Stimulated activated CD4-positive, alpha-beta T cell treated with anti-CD3 and anti-CD28 coated beads, Interleukin-1b, Interleukin-23, amount 100 ng/mL, for 1 hour (primary cell): ENCODE measurements at places on chromosomes 6 and 20.

DNA sequence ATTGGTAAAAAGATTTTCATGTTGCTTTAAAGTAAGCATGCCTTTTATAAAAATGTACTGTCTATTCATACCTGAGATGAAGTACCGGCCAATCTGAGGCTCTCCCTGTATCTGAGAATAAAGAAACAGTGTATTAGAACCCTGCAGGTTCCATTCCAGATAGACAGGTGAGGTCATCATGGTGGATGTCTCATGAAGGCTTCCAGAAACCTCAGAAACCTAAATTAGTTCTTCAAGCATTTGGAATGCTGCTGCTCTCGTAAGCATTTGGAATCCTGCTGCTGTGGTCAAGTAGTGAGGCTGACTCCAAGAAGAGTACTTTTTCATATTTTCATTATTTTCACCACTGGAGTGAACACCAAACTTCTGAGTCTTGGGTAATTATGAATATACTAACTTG is 642.3 kb downstream of the MAFB start:
- DNase-seq = no peak

GRCh38 chr6:42159431-42160024 is 13.6 kb upstream of the GUCA1A start:
- DNase-seq = no peak

DNA sequence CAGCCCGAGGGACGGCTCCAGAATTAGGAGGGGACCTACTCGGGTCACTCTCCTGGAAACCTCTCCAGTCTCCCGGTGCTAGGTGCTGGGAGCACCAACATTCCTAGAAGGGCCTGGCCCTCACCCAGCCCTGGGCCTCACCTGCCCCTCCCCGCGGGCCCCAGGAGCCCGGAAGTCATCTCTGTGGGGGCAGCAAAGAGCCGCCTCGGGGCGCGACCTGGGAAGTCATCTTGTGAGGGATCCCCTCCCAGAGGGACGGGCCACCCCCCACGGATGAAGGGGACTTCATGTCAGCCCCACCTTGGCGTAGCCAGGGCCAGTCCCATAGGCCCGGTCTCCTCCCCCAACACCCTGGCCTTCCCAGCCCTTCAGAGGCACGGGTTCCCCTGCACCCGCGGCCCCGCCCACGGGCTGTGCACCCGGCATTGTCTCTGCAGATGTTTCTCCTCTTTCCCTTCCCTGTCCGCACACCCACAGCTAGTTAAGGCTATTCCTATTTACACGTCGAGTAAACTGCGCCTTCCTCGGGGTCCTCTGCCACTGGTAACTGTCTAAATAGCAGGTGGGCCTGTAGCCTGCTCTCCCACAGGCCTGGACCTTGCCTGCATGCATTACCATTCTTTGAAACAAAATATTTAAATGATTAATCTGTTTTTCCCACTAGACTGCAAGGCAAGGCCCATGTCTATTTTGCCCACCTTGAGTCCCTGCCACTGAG is 896 bp upstream of the RNASET2 start:
- no peak for DNase-seq

DNA sequence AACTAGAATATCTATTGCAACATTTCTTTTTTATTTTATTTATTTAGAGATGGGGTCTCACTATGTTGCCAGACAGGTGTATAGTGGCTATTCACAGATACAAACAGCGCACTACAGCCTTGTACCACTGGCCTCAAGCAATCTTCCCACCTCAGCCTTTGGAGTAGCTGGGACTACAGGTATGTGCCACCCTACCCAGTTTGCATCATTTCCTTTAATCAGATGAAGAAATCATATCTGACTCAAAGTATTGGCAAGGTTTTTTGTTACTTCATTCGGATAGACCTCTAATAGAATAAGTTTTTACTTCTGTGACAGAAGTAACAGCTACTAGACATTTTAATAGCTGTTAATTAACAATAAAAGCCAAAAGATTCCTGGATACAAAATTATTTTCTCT is 153.9 kb downstream of the CDK19 start:
- DNase-seq = no peak

GRCh38 chr6:161798844-161799394 is 525.1 kb upstream of the AGPAT4 start:
- no peak for DNase-seq

GRCh38 chr6:43771858-43772680 is 2.1 kb downstream of the VEGFA start:
- DNase-seq = no peak

DNA sequence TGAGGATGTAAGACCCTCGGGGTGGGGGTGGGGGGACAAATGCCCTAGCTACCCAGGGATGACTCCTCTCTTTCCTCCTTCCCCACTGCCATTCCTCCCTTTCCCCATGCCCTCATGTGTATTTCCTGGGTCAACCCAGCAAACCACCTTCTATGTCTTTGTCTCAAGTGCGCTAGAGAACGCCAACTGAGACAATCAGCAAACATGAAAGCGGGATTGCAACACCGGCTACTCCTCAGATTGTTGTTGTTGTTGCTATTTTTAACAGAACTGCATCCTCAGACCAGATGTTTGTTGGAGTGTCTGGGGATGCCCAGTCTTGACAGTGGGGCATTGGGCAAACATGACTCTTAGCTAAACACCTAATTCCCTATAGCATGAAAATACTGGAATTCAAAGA is 39.3 kb upstream of the HIVEP1 start:
- no peak for DNase-seq

DNA sequence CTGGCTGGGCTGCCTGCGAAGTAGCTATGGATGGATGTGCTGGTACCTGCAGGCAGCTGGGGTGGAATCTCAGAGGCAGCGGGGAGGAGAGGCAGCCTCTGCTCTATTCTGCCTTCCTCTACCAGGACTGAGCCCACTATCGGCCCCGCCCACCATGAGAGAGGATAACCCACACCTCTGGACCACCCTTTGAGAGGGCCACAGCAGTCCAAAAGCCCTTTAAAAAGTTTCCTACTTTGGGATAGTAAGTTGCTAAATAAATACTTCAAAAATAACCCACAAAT is 36.1 kb downstream of the EZR start:
- no peak for DNase-seq

DNA sequence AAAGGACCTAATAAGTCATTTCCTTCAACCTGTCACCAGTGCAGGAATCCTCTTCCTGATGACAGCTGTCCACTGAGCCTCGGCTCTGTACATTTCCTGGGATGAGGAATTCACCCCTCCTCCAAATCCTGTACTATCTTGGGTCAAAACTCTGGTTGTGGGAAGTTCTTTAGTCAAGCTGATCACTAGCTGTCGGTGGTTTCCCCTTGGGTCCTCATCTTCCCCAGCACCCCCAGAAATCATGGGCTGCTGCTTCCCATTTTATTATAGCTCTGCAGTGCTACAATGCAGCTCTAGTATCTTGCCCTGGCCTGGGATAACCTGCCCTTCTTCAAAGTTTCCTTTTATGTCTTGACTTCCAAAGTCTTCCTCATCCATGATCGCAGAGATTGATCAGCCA is 14.6 kb upstream of the ADA start:
- no peak for DNase-seq

DNA sequence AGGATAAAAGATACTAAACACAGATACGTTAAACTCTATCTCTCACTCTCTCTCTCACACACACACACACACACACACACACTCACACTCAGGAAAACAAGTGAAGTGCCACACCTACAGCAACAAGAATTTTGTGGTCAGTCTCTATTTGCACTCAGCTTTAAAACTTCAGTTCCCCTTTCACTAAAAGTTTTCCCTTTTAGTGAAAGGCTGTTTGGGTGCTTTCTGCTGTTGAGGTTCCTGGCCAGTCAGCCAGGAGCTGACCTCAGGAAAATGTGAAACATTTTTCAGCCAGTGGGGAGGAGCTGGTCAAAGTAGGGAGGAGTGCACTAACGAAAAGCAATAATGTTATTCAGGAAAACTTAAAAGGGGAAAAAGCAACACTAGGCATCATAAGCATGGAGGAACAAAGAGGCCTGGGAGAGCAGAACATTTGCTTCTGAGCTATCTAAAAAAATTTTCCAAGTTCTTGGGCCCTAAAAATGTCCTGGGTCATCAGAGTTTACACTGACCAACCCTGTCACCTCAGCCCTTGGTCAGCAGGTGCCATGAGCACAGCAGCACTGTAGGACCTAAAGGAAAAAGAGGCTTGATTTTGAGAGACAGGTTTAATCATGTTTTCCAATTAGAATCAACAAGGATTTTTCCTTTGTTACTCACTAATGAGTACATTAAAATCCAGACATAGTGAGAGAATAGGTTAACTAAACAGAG is 30.7 kb upstream of the NT5E start:
- no peak for DNase-seq

DNA sequence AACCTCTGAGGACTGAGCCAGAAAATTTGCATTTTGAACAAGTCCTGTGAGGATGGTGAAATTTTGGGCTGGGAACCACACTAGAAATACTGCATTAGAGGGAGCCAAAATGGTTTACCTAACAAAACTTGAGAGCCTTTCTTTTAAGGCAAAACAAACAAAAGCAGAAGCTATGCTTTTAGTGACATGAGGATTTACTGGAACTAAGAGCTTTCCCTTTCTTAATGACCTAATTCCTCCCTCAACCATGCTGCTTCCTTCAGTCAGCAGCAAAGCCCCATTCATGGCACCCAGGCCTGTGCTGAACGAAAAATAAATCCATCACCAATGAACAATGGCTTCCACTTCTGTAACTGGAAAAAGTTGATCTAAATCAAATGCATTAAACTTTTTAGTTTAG is 974.3 kb downstream of the HACE1 start:
- DNase-seq = no peak

DNA sequence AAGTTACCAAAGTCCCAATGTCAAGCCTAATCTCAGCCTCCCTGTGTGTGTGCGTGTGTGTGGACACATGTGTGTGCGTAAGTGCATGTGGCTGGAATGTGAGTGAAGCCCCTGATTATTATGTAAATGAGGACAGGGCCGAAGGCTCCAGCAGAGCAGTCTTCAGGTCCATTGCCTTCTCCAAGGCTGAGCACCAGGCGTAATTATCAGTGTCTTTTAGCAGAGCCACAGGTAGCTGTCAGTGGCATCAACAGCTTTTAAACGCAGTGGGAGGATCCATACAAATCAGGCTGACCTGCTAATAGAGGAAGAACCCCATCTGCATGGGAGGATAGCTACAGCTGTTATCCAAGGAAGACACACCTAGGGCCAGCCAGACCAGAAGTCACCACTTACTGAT is 324.3 kb upstream of the MOCS1 start:
- DNase-seq = no peak

DNA sequence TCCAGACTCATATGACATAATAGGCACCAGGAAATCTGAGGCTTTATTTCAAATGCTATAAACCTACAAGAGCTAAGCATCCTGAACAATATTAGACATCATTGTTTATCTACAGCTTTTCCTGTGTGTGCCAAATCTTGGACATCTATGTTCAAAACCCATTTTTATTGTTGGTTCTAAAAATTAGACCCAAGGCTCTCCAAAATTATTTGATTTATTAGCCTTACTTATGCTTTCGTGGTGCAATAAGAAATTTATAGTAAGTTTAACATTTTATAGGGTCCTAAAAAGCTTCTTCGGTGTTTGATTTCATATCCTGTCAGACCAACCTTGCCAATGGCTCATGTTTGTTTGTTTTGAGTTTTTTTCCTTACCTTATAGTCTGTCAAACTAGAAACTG is 1014.5 kb upstream of the MANEA start:
- DNase-seq = no peak

DNA sequence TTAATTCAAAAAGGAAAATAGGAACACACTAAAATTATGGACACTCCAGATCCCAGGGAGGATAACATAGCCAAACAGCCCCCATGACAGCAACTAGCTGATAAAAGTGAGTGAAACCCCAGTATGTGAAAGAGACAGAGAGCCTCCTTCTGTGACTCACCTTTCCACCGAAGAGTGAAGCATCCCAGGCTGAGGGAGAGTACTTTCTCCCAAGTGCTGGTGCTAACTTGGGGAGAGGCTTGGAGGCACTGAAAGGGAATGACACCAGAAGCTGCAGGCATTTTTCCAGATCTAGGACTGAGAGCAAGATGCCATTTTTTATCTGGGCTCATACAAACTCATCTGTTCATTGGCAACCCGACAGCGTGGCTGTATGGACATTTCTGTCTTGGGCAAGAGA is 339.8 kb downstream of the HTR1B start:
- no peak for DNase-seq

- DNase-seq = no peak
Observed at GRCh38 chr20:43894491-43894890, 20.2 kb upstream of the TOX2 start.

DNA sequence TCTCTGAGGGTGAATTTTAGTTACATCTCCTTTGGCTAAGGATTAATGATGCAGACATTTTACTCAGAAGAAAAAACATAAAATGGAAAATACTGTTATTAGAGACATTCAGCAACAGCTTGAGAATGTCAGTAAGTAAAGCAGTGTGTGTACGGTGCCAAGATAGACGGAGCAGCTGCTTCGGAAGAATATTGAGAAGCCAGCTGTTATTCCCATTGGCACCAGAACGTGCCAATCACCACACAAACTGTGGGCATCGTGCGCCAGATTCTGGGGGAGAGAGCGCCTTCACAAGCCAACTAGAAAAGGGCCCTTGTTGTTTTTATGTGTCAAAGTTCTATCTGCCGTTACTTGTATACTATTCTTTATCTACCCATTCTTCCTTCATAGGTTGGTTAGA is 163.4 kb downstream of the MTFR2 start:
- DNase-seq = no peak

DNA sequence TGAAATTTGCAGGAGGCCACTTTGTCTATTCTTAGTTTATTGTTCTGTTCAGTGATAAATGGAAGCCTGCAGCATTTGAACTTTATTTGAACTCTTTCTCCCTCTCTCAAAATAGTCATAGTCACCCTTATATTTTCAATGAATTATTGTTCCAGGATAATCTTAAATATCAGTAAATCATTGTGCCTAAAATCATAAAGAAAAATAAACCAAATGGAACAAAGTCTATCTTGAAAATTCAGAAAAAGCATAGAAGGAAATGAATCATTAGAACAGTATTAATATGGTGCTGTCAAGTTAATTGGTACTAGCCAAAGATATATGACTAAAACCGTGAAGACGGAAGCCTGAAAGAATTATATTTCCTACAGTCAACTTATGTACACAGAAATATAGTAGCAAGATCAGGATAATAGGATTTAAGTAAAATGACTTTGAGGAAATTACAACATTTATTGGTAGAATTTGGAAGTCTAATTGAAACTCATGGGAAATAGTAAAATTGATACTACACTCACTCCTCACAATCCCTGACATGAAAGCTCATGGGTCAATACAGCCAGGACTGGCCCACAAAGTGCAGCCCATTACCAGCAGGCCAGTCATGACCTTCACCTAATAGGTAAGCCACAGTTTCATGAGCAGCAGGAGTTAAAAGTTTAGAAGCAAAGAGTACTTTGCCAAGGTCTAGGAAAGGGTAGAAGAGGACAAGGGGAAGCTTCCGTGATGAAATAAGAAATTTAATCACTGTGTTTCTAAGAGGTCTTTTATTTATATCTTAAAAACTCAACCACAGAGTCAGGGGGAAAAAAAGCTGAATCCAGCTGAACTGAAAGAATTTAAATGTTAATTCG is 119.9 kb upstream of the ENPP5 start:
- DNase-seq = no peak

DNA sequence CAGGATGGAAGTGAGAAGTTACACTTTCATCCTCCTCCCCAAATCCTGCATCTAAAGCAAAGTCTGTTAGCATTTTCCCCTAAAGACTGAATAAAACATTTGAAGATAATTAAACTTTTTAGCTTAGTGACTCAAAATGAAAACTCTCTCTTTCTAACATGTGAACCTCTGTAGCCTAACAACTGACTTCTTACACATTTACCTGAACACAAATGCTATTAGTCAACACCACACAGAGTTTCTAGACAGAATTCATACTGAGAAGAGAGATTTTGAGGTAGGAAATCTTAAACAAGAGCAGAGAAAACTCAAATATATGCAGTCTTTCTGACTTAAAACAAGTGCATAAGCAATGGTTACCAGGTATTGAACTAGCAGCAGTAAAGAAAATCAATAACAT is 149.9 kb upstream of the SMLR1 start:
- no peak for DNase-seq
